ENCODE measurements at places on chromosomes 7 and 10. TPM values are rescaled to one million over a fixed set of nuclear protein-coding genes. Genes with fewer than 3 reads are reported as not detected.

GRCh38 chr10:15605740-15606369, 113.9 kb downstream of the ITGA8 start:
- no peak overlapping the region for H3K4me3 ChIP-seq
- no peaks in the 10 kb centered on the region for H3K27me3 ChIP-seq
- no peaks in the 10 kb centered on the region for H3K36me3 ChIP-seq
- peaks cover 3% of the 10 kb centered on the region for H3K4me1 ChIP-seq
- DNase-seq: no peak

- no peaks in the 10 kb centered on the region for H3K4me1 ChIP-seq
- no peak overlapping the region for H3K27ac ChIP-seq
- DNase-seq: no peak
- H3K27me3 ChIP-seq: no peaks in the 10 kb centered on the region
- no peak overlapping the region for H3K4me3 ChIP-seq
Measured at GRCh38 chr10:74650613-74651012, 175.8 kb upstream of the KAT6B start.

DNA sequence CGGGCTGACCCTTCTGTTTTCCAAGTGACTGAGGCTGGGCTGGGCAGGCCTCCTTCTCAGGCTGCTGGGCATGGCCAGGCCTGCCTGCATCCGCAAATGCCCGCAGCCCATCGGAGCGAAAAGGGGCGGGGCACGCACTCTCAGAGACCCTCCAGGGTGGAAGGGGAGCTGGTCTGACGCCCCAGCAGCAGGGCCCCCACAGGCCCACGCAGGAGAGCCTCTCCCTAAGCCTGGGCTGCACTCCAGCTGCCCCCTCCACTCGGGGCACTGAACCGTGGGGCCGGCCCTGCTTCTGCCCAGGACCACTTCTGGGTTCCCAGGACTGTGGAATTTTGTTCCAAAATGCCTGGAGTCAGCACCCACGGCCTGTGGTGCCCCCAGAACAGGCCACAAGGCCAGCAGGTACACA, 9.3 kb downstream of the ADAP1 start:
- H3K4me1 ChIP-seq: no peaks in the 10 kb centered on the region
- H3K4me3 ChIP-seq: no peak overlapping the region
- H3K36me3 ChIP-seq: peaks cover 9% of the 10 kb centered on the region
- DNase-seq: no peak

DNA sequence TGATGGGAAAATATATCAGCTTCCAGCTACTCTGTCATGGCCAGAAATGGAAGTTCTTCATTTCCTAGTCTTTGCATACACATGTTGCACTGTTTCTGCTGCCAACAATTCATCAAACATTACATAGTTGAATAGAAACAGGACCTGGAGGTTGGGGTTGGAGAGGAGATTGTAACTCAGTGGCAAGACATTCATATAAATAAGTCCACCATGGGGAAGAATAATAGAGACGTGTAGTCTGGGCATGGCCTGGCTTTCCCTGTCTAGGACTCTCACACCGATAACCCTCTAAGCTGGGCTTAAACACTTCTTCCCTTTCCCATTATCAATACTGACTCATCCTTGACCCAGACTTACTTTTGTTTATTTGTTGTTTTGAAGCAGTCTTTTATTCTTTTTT, 155.7 kb downstream of the PLPP4 start:
- H3K27me3 ChIP-seq: no peaks in the 10 kb centered on the region
- H3K4me1 ChIP-seq: no peaks in the 10 kb centered on the region
- H3K4me3 ChIP-seq: no peak overlapping the region
- H3K36me3 ChIP-seq: no peaks in the 10 kb centered on the region

- no peak within 1 kb of the TSS for H3K27ac ChIP-seq
- no peak for DNase-seq
- no peaks in the 10 kb centered on the region for H3K36me3 ChIP-seq
- peak within 1 kb of the TSS; percentile 58 for H3K4me3 ChIP-seq
- peaks cover 61% of the 10 kb centered on the region for H3K27me3 ChIP-seq
- H3K4me1 ChIP-seq: peaks cover 12% of the 10 kb centered on the region
Measured at GRCh38 chr10:59176241-59177030, at the start of gene PHYHIPL. PHYHIPL (plus strand) TSS chr10:59176643; CDS start chr10:59176854, 211 bp downstream.

DNA sequence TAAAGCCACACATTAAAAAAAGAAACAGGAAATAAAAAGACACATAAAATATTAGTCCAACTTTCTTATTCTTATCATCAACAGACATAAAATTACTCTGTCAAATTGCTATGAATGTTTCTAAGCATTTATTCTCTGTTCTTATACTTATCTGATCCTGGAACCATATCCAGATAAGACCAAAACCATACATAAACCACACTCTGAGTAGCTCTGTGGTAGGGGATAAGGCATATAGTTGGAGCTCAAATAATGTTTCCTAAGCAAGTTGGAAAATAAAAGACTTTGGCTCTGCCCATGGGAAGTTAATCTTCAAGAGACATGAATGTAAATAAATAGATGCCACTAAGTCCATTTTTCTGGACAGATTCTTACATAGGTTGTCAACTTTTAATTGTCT, 103.1 kb upstream of the PLXDC2 start:
- no peaks in the 10 kb centered on the region for H3K4me1 ChIP-seq
- H3K27me3 ChIP-seq: no peaks in the 10 kb centered on the region
- no peak overlapping the region for H3K4me3 ChIP-seq

DNA sequence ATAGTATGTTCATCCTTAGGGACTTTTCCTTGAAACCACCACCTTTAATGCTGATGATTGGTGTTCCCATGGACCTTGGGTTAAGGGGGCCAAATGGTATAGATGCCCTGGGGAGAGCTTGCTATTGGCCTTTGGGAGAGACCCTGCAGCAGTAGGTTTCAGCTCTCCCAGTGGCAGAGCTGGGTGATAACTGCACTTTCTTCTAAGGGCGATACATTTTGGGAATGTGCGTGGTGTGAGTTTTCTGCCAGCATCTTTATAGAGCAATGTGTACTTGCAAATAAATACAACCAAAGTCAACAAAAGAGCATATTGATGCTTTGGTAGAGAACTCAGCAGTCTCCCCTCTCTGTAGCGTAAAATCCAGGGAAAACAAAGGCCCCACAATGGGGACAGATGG, 404.1 kb downstream of the PAXIP1 start:
- H3K36me3 ChIP-seq: no peaks in the 10 kb centered on the region
- no peaks in the 10 kb centered on the region for H3K27me3 ChIP-seq
- H3K4me3 ChIP-seq: no peak overlapping the region
- DNase-seq: peak; percentile 57
- no peak overlapping the region for H3K27ac ChIP-seq

- no peak overlapping the region for H3K4me3 ChIP-seq
- H3K27ac ChIP-seq: no peak overlapping the region
- DNase-seq: no peak
- peaks cover 29% of the 10 kb centered on the region for H3K4me1 ChIP-seq
- H3K27me3 ChIP-seq: no peaks in the 10 kb centered on the region
- H3K36me3 ChIP-seq: peaks cover 56% of the 10 kb centered on the region
Measured at GRCh38 chr10:98416606-98417388, 1.8 kb upstream of the PYROXD2 start.

DNA sequence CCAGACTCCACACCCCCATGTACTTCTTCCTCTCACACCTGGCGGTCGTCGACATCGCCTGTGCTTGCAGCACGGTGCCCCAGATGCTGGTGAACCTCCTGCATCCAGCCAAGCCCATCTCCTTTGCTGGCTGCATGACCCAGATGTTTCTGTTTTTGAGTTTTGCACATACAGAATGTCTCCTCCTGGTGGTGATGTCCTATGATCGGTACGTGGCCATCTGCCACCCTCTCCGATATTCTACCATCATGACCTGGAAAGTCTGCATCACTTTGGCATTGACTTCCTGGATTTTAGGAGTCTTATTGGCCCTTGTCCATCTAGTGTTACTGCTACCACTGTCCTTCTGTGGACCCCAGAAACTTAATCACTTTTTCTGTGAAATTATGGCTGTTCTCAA, 4.8 kb downstream of the OR2A25 start:
- no peaks in the 10 kb centered on the region for H3K27me3 ChIP-seq
- H3K4me1 ChIP-seq: no peaks in the 10 kb centered on the region
- DNase-seq: no peak
- no peak overlapping the region for H3K4me3 ChIP-seq
- no peak overlapping the region for H3K27ac ChIP-seq

DNA sequence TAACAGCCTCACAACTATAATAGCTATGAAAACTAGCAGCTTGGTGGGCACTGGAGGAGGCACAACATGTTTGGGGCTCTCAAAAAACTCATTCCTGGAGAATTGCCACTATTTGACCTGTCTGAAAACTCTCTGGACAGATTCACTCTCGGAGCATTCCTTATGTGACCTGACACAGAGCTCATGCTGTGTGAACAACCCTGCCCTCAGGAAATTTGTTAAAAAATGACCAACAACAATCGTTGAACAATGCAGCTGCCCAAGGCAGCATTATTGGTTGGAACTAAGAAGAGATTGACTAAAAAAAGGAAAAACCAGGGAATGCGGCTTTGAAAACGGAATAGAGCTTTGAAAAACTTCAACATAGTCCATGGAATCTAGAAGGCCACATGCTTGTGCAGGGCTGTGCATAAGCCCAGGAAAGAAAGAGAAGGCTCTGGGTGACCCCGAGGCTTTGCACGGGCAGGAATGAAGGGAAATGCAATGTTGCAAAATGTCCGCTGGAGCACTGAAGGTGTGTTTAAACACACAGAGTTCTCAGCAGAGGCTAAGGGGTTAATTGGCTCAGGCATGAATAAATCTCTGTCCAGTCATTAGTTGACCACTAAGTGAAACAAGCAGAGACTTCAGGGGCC, 52.8 kb downstream of the NAMPT start:
- no peaks in the 10 kb centered on the region for H3K27me3 ChIP-seq
- H3K36me3 ChIP-seq: no peaks in the 10 kb centered on the region
- H3K27ac ChIP-seq: no peak overlapping the region

The DNTT gene
- not detected for total RNA-seq
